ENCODE measurements at places on chromosomes 12 and 14.
A peak's percentile ranks its signal among the peaks of the same experiment; 100 is the strongest.

DNA sequence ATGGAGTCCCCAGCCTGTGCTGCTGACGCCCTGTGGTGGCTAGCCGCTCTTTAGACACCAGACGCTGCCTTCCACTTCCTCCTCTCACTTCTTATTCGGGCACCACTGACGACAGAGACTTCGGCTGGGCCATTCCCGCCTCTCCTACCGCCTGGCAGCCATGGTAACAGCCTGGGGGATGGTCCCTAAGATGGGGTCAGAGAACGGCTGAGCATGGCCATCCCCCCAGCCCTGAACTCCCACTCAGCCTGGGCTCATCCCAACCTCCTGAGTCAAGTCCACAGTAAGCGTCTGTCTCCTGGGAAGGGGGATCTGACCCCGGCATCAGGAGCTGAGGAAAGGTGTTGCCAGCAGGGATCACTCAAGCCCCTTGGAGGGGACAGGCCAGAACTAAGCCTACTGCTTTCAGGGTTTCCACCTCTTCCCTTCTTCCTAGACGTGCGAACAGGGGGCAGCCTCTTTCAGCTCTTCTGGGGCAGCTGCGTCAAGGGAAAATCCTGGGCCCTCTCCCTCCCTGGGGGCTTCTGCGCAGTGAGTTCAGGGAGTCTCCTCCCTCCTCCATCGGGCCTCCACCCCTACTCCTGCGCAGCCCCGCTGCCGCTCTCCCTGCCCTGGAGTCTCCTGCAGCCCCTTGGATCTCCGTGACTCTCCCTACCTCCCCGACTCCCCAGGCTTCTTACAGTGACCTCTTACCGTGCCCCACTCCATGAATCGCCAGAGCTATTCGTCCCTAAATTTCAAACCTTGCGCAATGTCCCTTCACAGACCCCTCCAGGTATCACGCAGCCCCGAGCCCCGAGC lies 643 bp upstream of the TAMALIN start:
- DNase-seq: no peak

GRCh38 chr12:38772437-38772836 lies 133.0 kb downstream of the CPNE8 start:
- no peak for DNase-seq

GRCh38 chr12:96514328-96514727 lies 25.0 kb downstream of the CFAP54 start:
- peak; percentile 7 for DNase-seq

DNA sequence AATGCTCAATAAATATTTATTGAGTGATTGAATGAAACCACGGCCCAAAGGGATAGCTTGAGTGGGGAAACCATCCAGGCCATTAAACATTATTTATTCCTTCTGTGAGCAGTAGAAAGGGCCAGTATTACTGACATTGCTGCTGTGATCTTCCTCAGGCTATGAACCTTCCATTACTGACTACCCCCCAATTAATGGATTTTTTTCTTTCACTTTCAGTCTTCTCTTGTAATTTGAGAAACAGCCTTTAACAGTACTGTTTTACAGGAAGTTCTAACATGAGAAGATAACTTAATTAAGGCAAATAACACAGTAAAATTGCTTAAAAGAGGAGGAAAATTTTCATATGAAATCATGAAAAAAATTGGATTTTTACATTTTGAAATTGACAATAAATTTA lies 629.5 kb downstream of the TRHDE start:
- no peak for DNase-seq

- DNase-seq: no peak
Measured at GRCh38 chr14:83171761-83172160, 1638.1 kb upstream of the SEL1L start.

DNA sequence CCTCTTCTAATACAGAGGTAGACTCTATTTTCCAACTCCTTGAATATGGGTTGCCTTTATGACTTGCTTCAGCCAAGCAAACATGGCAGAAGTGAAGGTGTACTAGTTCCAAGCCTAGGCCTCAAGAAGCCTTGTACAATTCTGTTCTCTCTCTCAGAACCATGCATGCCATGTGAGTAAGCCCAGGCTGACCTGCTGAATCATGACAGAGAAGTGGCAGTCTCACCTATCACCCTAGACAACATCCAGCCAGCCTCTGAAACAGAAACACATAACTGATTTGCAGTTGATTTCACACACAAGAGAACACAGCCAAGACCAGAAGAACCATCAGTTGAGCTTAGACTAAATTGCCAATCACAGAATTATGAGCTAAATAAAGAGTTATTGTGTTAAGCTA lies 157.2 kb downstream of the GARIN6 start:
- no peak for DNase-seq

DNA sequence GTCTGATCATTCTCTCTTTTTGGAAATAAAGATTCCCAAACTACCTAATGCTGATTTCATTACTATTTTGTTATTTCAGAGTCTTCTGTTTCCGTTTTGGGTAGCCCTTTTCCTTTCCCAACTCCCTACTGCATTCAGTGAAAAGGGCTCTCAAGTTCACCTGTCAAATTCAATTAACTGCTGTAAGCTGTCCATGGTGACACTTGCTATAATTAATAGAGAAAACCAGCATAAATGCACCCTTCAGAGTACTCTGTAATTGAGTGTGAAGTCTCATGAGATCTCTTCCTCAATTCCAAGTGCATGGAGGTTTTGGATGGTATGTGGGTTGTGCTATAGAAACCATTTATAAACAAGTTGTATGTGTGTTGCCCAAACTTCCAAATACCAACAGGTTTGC lies 187.2 kb downstream of the RPL10L start:
- DNase-seq: no peak

DNA sequence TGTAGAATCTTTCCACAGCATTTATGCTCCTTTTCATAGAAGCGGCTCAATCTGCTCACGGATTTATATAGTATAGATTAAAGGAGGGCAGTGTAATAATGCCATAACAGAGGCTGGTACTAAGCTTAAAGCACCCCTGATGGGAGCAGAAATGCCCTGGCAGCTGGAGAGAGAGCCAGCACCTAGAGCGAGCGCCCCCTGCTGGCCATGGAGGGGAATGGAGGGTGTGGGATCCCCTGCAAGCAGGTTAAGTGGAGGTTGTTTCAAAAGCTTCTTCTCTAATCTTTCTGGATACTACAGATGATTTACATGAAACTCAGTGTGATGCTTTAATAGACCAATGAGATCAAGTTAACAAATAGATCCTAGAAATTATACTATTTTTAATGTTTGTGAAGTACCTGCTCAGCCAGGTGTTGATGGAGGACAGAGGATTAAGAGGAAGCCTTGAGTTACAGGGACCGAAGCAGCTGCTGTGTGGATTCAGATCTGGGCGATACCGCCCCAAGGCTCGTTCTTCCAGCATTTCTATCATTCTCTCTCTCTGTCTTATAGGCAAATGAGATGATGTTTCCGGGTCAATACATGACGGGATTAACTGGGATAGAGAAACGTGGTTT lies 1519.3 kb upstream of the TMEM132C start:
- peak; percentile 7 for DNase-seq

DNA sequence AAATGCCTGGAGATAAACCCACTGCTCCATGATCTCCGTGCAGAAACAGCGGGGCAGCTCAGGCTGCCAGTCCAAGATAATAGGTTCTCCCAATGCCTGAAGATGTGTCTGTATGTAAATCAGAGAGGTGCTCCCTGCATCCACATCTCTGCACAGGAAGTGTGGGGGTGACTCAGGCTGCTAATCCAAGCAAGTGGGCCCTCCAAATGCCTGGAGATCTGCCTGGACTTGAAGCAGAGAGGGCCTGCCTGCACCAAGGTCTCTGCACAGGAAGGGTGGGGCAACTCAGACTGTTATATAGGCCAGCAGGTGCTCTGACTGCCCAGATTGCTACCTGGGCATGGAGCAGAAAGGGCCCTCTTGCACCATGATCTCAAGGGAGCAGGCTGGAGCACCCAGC lies 504.7 kb downstream of the LRFN5 start:
- no peak for DNase-seq

- DNase-seq: no peak
Measured at GRCh38 chr14:92582706-92583452, 69.3 kb downstream of the RIN3 start.

Measured in fibroblast of upper back skin (primary cell).